Kidney glomerular epithelial cell (primary cell): ENCODE measurements at places on chromosomes 5 and 9.

DNA sequence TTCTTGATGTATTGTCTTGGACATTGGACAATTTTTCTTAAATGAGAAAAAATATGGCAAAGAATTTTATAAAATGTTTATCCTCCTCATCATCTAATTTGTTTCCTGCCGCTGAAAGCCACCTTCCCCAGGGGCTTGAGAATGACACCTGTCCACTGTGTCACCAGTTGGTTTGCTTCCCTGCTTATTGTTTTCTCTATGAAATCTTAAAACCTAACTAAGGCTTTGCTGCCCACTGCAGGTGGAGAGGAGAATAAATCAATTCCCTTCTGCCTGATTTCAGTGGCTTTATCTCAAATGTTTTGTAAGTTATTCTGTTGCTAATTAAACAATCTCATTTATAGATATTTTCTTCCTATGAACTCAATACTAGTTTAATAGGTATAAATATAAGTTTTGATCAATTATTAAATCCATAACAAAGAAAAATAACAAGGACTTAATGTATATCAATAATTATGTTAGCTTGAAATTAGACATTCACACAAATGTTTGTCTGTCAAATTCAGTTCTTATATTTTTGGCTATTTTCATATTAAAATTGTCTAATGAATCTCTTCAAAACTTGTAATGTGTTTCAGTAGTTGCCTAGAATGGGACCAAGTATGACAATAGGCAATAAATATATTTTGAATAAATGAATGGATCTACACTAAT is 822.5 kb downstream of the PTPRD start:
- peak; percentile 34 for DNase-seq

GRCh38 chr9:126616521-126616976 is 2.8 kb downstream of the LMX1B start:
- no peak for DNase-seq

DNA sequence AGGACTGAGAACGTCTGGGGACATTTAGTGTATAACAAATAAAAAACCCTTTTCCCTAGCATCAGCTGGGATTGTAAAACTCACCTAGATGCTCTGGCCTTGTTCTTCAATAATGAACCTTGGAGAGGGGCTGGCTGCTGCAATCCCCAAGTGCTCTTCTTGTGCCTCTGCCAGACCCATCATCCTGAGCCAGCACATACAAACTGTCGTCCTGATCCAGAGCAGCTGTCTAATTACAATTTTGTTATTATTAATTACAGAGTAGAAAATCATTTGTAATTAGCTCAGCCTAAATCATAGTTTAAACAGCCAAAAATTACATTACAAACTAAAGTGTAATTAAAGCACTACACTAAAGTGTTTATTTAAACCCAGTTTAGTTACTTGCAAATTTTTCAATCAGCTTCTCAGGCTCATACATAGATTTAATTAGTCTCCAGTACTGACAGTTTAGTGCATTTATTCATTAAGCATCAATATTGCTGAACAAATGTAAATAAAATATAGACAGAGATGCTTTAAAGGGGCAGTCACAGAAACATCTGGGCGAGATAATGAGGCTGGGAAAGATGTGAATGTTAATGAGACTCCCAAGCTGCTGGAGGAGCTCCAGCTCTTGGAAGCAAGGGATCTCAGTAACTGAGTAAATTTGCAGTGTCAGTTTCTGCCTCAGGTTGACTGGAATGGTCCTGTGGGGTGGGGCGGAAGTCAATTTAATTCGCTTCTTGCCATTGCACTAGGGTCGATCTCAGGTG is 632.3 kb upstream of the TLE4 start:
- no peak for DNase-seq

DNA sequence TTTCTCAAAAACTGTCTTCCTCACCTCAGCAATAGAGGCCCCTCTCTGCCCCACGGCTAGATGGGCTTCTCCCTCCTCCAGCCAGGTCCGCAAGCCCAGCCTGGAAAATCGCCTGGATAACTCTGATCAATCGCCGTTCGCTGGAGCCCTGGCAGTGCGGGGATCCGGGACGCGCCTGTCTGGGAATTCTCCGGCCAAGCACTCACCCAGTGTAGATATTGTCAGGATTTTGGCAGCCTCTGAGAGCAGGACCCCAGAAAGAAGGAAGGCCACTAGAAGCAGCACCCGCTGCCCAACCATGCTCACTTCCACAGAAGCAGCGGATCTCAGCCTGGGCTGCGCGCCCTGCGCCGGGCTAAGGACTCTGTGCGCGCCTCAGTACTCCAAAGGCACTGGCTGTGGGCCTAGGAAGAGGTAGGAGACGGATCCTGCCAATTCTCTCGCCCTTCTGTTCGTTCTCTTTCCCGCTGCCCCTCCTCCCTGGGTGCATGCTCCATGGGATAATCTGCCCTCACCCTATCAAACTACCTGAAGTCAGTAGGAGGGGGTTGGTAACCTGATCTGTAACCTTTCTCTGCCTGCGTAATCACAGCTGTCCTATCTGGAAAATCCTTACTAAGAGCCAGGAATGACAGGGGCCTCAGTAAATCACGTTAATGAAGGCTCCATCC is at the start of gene UGT3A1:
Gene UGT3A1 (minus strand): TSS at position 450 of the 671 bp plus-strand sequence. CDS start 150 bp downstream, at position 300.
- no peak for DNase-seq

DNA sequence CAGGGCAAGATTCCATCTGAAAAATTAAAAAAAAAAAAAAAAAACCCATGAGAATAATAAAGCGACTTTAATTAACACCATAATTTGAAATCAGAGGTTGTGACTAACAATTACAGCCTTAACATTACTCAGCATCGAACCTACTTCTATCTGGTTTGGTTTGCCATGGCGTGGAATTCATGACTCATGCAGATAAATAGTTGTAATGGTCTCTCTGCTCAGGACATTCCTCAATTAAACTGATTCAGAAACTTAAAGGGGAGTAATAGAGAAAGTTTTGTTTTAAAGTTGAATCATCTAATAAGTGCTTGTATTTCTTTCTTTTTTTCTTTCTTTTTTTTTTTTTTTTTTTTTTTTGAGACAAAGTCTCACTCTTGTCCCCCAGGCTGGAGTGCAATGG is 135.5 kb downstream of the SPATA31D1 start:
- DNase-seq = peak; percentile 80

DNA sequence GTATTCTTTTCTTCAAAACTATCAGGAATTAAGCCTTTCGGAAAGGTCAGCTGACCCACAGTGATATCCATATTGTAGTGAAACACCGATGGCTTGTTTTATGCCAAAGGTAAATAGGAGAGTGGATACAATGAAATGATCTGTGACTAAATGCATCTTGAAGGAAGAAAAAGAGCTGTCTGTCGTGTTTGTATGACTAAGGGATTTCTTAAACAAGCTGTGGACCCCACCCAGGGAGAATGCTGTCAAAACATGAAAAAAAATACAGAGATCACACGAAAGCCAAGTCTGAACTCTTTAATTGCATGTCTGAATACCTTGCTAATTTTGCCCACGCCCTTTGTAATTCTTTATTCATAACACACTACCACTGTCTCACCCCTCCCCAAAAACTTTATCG is 286.4 kb upstream of the WWC1 start:
- no peak for DNase-seq

DNA sequence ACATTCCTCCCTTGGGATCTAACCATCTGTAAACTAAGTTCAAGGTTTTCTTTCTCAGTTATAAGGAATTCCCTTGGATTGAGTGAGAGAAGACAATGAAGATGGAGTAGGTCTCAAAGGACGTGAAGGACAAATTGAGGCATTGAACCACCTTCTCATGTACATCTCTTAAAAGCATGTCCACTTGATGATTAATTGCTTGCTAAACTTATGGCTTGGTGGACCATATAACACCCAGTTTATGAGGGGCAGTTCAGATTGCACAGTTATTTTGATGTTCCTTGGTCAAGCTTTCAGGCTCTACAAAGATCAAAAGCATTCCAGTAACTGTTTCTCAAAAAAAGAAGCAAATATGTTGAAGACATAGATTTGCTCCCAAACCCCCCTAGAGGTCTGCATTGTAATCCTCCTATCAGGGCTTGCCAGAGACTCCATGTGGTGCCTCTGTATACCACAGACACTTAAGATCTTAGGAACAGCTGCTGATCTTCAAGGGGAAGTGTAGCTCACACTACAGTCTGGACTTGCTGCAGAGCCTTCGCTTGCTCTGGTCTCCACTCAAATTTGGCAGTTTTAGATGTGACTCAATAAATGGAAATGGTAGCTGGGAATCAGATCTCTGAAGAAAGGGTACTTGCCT is 56.9 kb upstream of the ALDH1A1 start:
- no peak for DNase-seq

GRCh38 chr9:114484215-114484853 is 20.9 kb downstream of the WHRN start:
- no peak for DNase-seq

GRCh38 chr9:135374591-135374990 is 105.0 kb upstream of the PPP1R26 start:
- DNase-seq = no peak

DNA sequence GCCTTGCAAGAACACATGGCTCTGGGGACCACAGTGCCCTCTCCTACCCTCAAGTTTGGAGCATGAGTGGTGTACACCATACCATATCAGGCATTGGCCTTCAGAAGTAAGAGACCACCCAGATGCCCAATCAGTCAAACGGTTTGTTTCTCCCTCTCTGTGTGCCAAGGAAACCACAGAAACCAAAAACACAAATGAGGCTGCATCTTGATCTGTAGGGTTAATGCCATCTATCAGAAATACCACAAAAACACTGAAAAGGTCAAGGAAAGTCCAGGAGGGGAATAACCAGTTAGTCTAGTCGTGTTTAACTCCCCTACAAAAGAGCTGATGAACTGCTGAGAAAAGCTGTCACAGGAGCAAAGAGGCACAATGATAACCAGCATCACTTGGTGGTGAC is 78.4 kb downstream of the INSYN2B start:
- DNase-seq = no peak

DNA sequence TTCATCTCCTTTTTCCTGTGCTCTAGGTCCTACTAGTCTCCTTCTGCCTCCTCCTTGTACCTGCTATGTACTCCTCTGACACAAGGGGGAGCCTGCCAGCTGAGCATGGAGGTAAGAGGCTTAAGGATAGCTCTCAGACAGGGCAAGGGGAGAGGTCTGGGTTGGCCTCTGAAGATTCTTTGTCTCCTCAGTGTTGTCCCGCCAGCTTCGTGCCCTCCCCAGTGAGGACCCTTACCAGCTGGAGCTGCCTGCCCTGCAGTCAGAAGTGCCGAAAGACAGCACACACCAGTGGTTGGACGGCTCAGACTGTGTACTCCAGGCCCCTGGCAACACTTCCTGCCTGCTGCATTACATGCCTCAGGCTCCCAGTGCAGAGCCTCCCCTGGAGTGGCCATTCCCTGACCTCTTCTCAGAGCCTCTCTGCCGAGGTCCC is 3.8 kb downstream of the CREB3 start:
- peak; percentile 42 for DNase-seq

GRCh38 chr5:17222664-17223063 is 5.2 kb downstream of the BASP1 start:
- no peak for DNase-seq

DNA sequence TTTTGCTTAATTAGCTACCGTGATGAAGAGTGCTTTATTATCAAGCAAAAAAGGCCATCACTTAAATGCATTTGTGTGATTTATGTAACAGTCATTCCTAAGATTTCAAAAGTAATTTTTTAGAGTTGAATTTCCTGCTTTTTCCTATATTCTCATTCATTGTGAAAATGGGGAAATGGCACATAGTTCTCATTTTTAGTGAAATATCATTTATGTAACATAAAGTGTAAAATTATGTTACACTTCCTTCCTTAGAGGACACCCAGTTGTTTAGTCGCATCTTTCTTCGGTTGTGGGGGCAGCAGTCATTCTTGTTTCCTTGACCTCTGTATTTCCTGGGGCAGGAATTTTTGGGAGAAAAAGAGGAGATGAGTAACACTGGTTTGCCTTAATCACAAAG is 142.8 kb downstream of the MAST4 start:
- no peak for DNase-seq

DNA sequence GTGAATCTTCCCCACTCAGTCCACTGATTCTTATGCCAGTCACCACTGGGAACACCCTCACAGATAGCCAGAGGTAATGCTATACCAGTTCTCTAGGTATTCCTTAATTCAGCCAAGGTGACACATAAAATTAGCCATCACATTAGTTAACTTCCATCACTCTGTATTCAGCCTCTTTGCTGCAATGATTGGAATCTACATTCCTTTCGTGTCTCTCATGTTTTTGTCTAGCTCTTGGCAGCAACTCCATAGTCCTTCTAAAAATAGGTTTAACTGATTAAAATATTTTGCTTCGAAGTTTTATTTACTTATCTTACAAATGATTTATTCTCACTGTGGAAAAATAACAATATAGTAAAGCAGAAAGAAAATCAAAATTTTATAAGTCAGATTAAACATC is 19.6 kb upstream of the RNF20 start:
- DNase-seq = peak; percentile 75

GRCh38 chr9:93656426-93657239 is 80.2 kb downstream of the PHF2 start:
- no peak for DNase-seq

DNA sequence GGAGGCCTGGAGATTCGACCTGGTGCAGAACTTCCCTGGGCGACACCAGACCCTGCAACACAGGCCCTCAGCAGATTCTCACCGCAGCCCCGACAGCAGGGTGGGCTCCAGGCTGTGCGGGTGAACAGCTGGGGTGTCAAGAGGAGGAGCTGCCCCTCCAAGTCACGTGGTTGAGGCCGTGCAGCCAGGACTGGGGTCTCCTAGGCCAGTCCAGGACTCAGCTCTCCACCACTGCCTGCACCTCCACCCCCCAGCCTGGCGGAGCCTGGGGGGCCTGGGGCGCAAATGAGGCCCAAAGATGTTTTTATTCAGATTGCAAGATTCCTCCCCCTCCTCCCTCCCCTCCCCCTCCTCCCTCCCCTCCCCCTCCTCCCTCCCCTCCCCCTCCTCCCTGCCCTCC is 9.2 kb upstream of the AGPAT2 start:
- no peak for DNase-seq

- DNase-seq = no peak
Measured at GRCh38 chr5:176817841-176818377, 7.5 kb downstream of the UNC5A start.

- DNase-seq = no peak
Measured at GRCh38 chr5:34857161-34857560, 18.2 kb downstream of the TTC23L start.

- no peak for DNase-seq
Measured at GRCh38 chr5:67537439-67538148, 341.0 kb upstream of the CD180 start.

DNA sequence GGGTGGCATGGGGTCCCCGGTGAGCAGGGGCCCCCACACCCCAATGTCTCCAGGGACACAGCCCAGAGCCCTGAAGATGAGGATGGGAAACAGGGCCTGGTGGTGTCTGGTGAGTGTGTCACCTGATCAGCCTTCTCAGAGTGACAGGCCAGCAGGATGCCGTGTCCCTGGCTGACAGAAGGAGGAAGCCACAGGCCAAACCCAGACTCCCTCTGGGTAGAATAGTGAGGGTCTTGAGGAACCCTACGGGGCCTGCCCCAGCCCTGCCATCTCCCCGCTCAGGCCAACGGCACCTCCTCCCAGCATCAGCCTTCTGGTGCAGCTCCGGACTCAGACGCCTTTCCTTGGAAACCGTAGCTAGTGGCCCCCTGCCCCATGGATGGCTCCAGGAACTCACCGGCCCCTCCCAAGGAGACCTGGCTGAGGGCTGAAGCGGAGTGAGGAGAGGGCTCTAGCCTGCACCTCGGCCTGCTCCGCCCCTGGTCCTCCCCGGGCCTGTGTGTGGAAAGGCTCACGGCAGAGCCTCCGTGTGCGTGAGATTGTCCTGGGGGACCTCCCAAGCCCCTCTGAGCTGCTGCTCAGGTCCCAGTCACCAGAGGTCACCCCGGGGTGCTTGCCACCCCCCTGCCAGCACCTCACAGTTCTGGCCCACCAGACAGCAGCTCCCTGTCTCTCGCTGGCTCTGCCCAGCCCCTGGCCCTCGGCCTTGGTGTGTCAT is 6.0 kb downstream of the RALGDS start:
- no peak for DNase-seq

GRCh38 chr9:137764981-137765380 is 112.6 kb upstream of the CACNA1B start:
- DNase-seq = no peak
